ENCODE measurements at places on chromosomes 3 and 15.

DNA sequence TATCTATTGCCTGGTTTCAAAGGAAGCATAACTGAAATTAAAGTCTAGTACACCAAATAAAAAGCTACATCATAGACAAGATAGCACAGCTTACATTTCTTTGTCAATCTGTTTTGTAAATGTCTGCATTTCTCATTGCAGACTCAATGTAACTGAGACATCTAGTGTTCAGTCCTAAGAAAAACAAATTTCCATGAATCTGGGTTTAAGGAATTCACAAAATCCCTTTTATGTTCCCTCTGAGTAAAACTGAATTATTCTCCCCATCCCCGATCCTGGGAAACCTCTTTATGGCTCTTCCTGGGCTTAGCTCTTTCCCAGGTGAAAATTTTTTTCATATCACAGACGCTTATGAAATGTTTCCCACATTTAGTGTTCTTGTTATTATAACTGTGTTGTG lies 21.6 kb upstream of the RASA2 start:
- no peak for DNase-seq

- DNase-seq: no peak
Measured at GRCh38 chr15:101438482-101439284, 50.8 kb downstream of the PCSK6 start.

DNA sequence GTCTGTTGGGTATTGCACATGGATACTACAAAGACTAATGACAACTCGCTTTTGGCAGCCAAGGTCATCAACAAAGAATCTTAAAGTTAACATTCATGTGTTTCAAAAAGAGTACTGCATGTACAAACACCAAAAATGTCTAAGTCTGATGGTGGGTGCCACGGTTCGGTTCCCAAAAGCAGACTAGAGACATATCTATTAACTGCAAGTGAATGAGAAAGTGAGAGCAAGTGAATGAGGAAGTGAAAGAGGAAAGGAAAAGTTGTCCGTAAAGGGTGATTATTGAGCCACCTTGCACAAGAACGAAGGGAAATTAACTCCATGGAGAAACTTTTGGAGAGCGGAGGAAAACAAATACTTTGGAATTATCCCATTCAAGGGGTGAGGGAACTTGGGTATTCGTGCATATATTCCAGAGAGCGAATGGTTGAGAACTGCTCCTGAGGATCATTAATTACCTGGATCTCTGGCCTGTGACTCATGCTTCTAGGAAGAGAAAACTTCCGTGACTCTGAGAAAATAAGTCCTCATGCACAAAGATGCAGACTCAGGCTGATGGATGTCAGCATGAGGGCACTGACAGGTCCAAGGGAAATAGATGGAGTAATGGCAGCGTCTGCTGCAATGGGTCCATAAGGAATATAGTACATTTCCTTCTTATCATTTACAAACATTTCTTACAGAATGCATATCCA lies 336.5 kb upstream of the TGFBR2 start:
- DNase-seq: no peak

GRCh38 chr3:101847328-101847727 lies 2.0 kb upstream of the NFKBIZ start:
- no peak for DNase-seq

- no peak for DNase-seq
Measured at GRCh38 chr15:79978655-79979514, 7.9 kb upstream of the BCL2A1 start.

DNA sequence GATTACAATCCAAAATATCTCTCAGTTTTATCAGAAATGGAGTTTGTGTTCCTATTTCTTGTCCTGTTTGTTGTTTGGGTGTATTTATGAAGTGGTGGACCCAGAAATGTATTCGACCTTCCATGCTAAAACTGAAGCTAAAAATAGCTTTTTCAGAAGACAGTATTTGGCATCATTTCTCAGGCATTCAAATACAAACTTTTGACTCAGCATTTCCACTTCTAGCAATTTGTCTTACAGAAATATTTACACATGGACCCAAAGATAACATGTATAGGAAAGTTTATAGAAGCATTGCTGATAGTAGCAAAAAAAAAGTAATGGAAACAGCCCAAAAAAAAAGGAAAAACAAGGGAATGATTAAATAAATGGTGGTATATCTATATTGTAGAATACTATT lies 156.3 kb downstream of the HCN4 start:
- DNase-seq: no peak

- no peak for DNase-seq
Measured at GRCh38 chr3:125960066-125960424, 8.9 kb upstream of the ROPN1B start.

GRCh38 chr3:157279237-157279636 lies 119.3 kb upstream of the CCNL1 start:
- DNase-seq: no peak

- no peak for DNase-seq
Measured at GRCh38 chr3:30084971-30085403, 521.4 kb upstream of the TGFBR2 start.

DNA sequence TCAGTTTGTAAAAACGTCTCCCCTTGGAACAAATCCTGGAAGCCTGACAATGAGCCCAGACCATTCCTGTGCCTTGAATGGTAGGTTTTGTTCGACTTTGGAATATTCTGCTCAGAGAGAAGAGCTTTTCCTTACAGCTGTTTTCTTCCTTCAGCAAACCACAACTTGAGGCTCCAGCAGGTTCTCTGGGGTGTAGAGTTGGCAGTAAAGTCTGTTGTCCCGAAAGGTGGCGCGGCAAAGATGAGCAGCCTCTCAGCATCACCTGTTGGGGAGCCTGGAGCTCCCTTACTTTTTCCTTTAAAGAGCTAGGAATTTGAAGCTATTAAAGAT lies 65.4 kb downstream of the BOC start:
- no peak for DNase-seq

DNA sequence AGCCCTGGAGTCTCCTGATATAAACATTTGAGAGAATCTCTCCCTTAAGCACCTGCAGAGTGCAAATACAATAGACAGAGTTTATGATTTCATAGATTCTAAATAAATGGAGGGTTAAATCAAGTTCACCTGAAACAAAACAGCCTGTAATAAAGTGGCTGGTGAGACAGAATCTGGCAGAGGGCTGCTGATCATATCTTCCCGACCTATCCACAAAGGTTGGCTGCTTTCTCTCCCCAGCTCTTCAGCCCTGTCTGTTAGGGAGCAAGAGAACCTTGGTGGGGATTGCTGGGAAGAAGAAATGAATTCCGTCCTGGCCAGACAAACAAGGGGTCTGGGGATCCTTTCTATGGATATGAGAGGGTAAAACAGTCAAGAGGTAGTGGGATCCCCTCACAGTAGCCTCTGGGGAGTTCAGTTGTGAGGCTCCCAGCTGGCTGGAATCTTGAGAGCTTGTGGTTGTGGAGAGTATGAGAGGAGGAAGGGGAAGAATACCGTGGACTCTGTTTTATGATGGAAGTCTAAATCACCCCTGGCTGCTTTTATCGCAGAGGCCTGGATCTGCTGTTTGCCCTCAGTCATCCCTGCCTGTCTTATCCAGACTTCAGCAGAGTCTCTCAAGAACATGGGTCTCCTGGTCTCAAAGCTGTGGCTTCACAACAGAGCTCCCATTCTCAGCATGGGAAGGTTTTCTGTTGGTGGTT lies 451.3 kb downstream of the NTRK3 start:
- no peak for DNase-seq

DNA sequence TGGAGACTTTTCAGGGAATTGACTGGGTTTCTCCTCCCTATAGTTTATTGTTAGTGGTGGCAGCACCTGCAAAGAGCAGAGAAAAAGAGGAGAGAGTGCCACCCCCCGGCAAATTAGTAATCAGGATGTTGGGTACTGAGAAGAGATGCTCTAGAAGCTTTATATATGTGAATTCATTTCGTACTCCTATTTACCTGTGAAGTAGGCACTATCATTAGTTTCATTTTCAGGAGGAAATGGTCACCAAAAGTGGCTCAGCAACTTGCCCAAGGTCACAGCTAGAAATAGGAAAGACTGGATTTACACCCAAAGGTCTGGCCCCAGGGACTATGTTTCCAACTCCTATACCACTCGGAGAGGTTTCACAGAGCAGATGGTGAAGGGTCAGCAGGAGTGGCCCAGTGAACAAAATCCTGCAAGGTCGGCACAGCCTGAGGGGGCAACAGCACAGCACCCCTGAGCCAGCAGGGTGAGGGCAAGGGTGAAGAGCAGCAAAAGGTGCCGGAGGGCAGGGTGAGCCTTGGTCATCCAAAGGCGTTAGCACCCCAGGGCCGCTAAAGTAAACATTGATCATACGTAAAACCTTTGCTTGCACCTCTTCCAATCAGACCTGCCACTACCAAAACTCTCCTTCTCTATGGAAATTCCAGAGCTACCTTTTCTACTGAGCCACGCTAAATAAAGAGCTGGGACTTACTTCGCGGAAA lies 23.6 kb downstream of the VGLL4 start:
- DNase-seq: no peak

GRCh38 chr3:106176734-106177133 lies 307.9 kb upstream of the CBLB start:
- no peak for DNase-seq

GRCh38 chr3:112306825-112307224 lies 12.8 kb upstream of the SLC9C1 start:
- DNase-seq: no peak

GRCh38 chr15:92411256-92411655 lies 17.6 kb downstream of the ST8SIA2 start:
- no peak for DNase-seq

GRCh38 chr3:191141728-191142127 lies 57.3 kb upstream of the OSTN start:
- no peak for DNase-seq

GRCh38 chr15:20352241-20353200 lies 189.1 kb downstream of the GOLGA6L6 start:
- no peak for DNase-seq

GRCh38 chr3:148727231-148727630 lies 29.5 kb downstream of the AGTR1 start:
- DNase-seq: peak; percentile 12

- DNase-seq: no peak
Measured at GRCh38 chr15:88201207-88201606, 55.3 kb downstream of the NTRK3 start.

DNA sequence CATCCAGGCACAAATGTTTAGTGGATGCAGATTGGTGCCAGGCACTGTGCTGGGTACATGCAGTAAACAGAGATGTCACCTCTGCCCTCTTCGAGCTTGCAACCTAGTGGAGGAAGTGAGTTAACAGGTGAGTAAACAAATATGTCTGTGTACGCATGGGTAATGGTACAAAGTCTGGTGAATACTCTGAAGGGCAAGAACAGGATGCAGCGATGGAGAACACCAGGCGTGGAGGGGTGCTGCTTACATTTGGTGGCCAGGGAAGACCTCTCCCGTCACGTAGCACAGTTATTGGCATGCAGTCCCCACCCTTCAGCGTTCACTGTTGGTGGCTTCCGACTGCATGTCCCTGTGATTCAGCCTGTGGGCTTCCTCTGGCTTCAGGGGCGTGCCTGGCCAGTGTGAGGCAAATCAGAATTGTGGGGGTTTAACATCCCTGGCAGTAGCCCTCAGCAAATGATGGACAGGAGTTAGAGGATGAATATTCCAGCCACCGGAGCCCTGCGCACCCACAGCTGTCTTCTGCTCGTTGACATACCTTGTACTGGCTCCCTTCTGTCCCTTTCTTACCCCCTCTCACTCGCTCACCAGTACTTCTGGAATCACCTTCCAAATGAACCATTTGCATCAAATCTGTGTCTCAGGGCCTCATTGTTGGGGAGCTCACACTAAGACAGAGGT lies 9.1 kb upstream of the HDAC11 start:
- no peak for DNase-seq

DNA sequence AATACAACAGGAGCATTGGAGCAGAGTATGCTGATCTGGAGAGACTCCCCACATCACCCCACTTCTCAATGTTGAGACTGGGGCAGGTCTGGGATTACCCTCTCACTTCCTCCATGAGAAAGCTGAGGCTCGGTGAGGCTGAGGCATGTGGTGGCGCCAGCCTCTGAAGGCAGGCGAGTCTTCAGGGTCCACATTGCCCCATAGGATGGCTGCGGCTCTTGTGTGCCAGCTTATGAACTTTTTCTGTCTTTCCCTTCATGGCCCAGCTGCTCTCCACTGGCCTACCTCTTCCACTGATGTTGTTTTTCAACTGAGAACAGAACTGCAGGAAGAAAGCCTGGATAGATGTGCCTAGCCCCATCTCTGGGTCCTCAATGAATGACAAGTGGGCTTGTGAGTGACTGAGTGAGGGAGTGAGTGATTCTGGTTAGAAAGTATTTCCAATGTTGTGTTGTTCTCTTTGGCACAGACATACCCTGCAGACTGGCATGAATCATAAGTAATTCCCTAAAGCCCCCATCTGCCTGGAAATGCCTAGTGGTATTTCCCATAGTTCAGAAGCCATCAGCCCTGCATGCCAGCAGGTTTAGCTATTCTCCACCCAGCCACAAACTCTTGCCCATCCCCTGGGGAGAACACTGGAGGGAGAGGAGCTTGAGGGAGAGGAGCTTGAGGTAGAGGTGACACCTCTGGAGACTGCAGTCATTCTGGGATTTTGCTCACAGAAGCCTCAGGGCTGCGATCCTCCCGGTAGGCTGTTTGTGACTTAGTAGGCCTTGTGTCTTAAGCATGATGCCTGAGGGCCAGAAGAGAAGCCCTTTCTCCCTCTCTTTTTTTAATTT lies 56.9 kb downstream of the AMOTL2 start:
- DNase-seq: no peak

- no peak for DNase-seq
Measured at GRCh38 chr15:59618406-59618805, 6.8 kb downstream of the GCNT3 start.

GRCh38 chr15:38201714-38202113 lies 50.9 kb upstream of the SPRED1 start:
- no peak for DNase-seq

DNA sequence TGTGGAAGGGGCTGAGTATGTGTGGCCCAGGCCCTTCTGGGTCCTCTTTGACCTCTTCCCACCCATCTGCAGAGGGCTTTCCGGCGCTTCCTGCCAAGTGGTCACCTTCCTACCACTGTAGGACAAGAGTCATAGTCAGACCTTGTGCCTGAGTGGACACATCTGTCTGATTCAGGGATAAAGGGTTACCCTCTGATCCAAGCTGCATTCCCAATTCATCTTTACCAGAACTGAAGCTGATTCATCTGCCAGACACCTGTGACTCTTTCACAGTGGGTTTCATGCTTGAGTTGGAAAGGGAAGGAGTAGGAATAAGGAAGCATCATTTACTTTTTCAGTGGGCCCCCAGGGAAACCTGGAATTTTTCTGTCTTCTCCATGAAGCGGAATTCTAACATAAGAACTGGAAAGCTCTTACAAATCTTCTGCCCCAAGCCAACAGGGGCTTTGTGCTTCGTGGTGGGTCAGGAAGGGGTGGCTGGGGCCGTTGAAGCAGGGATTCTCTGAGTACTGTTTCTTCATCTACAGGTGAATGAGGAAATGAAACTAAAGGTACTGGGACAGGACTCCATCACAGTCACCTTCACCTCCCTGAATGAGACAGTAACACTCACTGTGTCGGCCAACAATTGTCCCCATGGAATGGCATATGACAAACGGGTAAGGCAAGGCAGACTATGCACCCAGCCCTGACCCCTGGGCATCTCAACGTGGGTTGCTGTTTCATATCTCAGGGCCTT lies 46.4 kb downstream of the C3orf20 start:
- no peak for DNase-seq

DNA sequence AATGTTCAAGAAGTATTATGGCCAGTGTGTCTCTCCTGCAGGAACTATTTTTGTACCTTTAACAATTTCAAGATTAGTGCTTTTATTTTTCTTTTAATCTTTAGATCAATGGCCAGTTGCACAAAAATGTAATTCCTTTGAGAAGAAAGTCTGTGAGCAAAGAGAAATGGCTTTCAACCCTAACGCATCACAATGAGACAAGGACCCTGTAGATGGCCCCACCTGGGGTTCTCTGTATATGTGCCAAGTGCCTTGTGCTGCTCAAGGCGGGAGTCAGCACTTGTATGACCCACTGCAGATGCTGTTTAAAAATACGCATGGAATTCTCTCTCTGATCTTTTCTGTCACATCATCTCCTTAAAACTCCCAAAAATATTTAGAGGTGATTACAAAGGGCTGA lies 453.4 kb downstream of the OCA2 start:
- no peak for DNase-seq

Data from amygdala (tissue), 56 donors.